ENCODE measurements at places on chromosomes 1 and 21.
A peak's percentile ranks its signal among the peaks of the same experiment; 100 is the strongest.

DNA sequence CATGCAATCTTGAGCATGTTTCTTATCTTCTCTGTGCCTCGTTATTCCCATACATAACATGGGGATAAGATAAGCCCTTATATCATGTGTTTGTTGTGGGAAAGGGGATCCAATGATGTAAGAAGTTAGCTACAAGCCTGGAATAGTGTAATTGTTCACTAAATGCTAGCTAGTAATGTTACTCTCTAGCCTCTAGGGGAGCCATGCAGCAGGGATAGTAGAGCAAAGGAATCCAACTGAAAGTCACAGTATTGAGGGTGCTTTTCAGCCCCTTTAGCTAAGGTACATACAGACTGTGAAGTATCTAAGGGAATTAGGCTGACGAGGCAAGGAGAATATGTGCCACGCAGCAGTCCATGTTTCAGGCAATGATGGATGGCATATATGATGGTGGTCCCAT lies 46.9 kb downstream of the IL23R start:
- no peak for DNase-seq

DNA sequence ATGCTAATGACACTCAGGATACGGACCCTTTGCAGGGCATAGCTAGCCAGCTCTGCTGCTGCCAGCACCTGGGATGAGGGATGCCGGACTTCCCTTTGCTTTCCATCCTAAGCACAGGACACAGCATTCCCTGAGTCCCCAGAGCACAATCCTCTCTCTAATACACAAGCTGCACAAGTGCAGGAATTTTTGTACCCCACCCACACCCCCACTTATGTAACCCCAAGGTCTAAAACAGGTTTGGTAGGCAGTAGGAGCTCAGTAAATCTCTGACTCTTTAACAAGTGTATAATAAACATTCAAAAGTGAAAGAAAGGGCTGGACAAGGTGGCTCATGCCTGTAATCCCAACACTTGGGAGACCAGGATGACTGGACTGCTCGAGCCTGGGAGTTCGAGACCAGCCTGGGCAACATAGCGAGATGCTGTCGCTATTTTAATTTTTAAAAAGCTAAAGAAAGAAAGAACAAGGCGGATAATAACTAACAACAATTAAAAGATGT lies 42.2 kb upstream of the IGSF3 start:
- no peak for DNase-seq

DNA sequence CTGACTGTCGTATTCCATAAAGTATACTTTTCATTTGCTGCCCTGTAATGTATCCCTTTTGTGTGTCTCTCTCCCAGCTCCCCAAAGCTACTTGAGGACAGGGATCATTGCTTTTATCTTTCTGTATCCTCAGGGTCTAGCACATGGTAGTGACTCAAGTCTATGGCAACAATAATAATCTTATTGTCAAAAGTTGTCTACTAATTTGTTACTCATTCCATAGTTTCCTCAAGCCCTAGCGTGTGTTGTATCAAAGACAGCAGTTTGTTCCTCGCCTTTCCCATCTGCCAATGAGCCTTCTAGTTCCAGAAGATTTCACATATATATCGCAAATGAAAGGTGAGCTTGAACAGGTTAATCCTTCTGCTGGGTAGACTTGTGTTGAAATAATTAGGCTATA lies 9.8 kb upstream of the SLC30A1 start:
- no peak for DNase-seq

DNA sequence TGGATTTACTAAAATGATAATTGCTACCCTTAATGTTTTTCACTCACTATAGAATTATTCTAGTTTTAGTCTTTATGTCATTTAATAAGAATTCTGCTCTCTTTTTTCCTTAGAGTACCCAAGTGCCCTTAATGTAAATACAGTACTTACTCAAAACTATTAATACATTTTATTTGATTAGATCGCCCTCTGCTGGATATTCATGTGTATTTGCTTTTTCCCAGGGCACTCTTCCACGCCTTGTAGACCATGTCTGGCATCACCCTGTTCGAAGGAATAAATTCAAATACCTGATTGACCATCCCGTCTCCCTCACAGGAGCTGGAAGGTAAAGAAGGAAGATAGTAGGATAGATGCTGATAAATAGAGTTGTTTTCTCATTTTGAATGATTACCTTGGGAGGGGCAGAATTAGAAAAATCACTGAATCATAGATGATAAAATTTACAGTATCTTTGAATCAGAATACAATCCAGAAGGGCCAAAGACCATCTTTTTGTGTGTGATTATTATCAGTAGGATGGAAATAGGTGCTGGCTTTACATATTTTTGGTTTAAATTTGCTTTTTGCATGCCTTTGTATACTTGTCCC lies 4.1 kb downstream of the AXDND1 start:
- DNase-seq = peak; percentile 18

- no peak for DNase-seq
Measured at GRCh38 chr1:205533748-205534443, 29.4 kb downstream of the CDK18 start.

GRCh38 chr1:99737016-99737415 lies 29.4 kb downstream of the FRRS1 start:
- no peak for DNase-seq

- no peak for DNase-seq
Measured at GRCh38 chr1:72670902-72671301, 388.6 kb upstream of the NEGR1 start.

DNA sequence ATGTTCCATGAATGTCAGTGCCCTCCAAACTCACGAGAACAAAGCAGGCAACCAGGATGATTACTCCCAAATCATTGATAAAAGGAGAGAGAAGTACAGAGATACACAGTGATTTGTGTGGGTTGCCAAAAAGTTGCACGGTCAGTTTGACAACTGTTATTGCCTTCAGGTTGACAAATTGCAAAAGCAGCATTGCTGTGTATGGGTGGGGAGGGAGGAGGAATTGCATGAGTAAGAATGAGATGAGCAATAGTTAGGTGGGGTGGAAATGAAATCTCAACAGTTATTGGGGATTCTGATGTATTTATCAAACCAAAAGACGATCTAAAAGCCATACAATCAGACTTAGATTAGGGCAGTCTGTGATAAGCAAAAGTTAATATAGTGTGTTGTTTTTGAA lies 93.7 kb downstream of the NTMT2 start:
- no peak for DNase-seq

GRCh38 chr1:1137256-1138045 lies 21.6 kb upstream of the C1orf159 start:
- peak; percentile 67 for DNase-seq

DNA sequence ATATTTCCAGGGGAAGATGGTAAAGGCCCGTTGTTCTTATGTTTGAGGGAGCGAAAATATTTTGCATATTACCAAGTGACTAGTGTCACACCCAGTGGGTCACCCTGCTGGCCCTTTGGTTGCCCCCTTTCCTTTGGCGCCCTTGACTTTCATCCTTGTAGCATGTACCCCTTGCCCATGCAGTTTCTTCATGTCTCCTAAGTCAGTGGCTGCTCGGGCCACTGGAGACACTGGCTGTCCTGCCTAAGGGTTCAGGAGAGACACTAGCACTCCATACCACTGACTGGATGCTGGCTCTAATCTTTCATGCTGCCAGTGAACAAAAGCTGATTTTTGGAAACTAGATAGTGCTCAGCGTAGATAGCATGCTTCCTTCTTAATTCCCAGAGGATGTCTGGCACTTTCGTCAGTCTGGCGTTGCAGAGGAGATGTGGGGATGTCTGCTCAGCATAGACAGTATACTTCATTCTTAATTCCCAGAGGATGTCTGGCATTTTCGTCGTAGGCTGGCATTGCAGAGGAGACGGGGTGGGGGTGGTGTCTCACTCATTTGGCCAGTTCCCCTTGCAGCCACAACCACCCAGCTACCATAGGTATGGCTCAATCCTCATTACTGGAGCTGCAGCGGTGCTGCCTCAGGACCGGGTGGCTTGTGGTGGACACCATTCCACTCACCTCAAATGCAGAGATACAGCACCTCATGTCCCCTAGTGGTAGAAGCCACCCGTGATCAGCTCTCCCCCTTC lies 770.9 kb upstream of the TPTE start:
- no peak for DNase-seq

DNA sequence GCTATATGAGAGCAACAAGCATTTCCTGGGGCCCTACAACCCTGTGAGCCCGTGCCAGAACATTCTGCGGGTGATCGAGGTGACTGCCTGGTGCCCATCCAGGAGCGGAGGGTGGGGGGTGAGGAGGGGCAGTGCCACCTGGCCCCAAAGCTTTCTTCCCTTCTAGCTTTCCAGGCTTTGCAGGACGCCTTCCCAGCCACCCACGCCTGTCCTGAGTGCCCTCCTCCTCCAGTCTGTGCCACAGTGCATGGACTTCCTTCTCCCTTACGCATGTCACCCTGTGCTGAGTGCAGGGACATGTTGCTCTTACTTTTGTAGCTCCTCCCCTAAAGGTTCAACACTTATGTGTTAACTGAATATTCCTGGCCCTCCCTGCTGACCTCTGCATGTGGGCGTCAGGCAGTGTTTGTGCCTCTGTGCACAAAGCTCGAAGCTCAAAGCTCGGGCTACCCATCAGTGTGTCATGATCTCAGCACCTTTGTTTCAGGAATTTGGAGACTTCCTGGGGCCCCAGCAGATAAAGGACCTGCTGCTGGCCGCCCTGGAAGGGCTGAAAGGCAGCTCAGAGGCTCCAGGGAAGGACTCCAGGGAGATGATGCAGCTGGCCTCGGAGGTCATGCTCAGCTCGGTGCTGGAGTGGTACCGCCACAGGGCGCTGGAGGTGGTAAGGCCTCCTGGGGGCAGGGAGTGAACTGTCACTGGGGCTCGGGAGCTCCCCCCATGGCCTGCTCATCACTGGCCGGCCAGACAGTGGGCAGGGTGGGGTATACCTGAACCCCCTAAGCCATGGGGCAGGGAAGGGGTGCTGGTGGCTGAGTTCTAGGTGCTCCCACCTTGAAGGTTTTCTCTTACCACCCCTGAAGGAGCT lies 36.7 kb upstream of the TTC4 start:
- no peak for DNase-seq

- DNase-seq = no peak
Measured at GRCh38 chr1:210747890-210748289, 386.1 kb downstream of the KCNH1 start.

GRCh38 chr1:22737374-22738068 lies 26.9 kb downstream of the EPHB2 start:
- DNase-seq = no peak

DNA sequence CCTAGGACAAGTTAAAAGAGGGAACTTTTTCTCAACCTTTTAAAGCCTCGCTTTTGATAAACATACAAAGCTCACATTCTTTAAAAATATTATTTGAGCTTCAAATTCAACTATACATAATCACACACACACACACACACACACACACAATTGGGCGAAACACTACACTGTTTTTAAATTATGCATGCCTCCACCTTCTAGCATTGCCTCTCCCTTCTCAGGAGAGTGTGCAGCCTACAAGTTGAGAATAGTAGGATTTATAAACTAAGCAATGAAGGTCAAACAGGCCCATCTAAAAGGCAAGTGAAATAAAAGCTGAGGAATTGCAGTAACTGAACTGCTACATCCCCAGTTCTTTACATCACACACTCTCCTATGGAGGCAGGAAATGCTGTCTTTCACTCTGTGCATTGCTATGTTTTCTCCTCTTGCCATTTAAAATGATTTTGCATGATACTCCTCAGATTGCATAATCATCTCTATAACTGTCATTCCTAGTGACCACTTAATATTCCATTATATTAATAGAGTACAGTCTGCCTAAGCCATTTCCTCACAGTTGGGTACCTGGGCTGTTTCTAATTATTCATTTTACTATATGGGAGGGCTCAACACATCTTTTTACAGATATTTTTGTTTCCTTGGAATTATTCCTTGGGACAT lies 92.5 kb upstream of the KCNE2 start:
- DNase-seq = no peak

DNA sequence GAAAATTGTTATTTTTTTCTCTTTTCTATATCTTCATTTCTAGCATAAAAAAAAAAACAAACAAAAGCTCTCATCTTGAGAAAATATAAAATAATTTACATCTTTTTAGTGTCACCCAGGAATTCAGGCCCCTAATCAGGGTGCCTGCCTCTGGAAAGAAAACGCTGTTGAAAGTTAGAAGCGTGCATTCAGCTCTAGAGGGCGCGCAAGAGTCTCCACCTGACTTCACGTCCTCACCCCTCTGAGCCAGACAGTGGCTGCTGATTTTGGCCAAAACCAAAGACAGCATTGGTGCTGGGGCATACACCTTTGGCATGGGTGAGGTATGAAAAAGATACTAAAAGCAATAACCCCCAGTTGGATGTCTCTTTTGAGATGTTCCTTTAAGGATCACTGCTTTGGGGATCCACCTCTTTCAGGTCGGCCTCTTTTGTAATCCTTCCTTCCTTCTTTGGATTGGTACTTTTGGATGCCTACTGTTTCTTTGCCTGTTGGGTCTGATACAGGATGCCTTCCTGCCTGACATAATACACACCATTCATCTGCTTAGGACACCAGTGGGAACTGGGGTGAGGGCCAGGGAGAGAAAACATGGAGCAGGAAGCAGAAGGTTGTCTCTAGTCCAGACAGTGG lies 77.6 kb upstream of the CHRM3 start:
- no peak for DNase-seq

DNA sequence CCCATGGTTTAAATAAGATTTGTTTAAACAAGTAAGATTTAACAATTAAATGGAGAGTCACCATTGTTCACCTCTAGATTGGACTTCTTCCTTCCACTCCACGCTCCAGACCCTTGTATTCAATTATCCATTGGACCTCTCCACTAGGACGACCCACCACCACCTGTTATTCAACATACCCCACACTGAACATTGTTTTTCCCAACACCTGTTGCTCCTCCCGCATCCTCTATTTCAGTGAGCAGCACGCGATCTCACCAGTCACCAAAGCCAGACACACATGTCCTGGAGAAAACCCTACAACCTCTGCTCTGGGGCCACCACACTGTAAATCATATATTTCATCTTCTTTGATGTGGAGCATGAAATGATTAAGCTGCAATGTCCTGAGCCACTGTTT lies 28.6 kb downstream of the ATP8B2 start:
- DNase-seq = no peak

GRCh38 chr1:6185151-6185550 lies 5.0 kb upstream of the CHD5 start:
- DNase-seq = no peak

- no peak for DNase-seq
Measured at GRCh38 chr1:110525249-110525595, 6.2 kb upstream of the KCNA10 start.

Data from T-helper 17 cell (primary cell).